ENCODE measurements at places on chromosomes 2 and 18.

GRCh38 chr2:197707316-197708213 is 2.4 kb downstream of the MARS2 start:
- no peak for DNase-seq

DNA sequence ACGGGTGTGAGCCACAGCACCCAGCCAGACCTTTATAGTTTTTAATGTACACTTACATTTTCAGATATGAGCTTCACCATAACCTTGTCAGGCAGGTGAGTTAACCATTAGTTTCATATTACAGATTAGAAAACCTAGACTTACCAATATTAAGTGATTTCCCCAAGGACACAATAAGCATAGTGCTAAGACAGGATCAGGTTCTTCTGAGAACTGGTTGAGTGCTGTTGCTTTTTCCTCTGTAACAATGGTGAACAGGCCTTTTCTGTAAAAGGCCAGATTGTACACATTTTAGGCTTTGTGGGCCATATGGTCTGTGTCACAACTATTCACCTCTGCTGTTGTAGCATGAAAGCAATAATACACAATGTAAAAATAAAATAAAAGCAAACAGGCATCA is 332.0 kb downstream of the PIK3C3 start:
- no peak for DNase-seq

GRCh38 chr2:198441246-198441645 is 636.9 kb downstream of the PLCL1 start:
- no peak for DNase-seq

DNA sequence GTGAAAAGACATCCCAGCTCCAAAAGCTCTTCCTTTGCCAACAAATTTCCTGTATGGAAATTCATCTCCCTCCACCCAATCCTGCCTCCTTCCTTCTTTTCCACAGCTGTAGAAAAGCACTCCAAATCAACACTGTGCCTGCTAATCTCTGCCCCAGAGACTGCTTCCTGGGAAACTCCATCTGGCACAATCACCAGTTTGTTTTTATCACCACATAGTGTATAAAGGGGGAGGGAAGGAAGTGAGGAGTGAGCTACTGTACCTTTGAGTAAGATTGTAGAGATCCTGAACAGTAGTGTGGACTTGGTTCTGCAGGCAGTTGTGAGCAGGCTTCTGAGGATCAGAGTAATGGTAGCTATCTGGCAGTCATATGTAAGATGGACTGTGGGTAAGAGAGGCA is 14.7 kb upstream of the FAM237A start:
- DNase-seq = no peak

- DNase-seq = no peak
Measured at GRCh38 chr2:80022018-80022417, 282.5 kb downstream of the LRRTM1 start.

DNA sequence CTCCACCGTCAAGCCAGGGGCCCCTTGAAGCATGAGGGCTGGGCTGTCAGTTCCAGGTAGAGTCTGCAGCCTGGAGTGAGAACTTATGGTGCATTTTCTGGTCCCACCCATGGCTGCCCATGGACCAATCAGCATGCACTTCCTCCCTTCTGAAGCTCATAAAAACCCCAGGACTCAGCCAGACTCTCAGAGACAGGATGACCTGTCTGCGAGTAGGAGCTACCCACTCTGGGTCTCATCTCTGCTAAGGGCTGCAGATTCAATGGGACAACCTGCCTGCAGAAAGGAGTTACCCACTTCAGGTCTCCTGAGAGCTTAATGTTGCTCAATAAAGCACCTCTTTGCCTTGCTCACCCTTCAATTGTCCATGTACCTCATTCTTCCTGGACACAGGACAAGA is 9.4 kb upstream of the DUSP19 start:
- DNase-seq = no peak

- DNase-seq = no peak
Measured at GRCh38 chr2:71940695-71941094, 207.0 kb downstream of the CYP26B1 start.

- no peak for DNase-seq
Measured at GRCh38 chr2:72800492-72800891, 25.3 kb downstream of the EXOC6B start.

GRCh38 chr18:73719611-73720010 is 428.0 kb downstream of the FBXO15 start:
- no peak for DNase-seq

DNA sequence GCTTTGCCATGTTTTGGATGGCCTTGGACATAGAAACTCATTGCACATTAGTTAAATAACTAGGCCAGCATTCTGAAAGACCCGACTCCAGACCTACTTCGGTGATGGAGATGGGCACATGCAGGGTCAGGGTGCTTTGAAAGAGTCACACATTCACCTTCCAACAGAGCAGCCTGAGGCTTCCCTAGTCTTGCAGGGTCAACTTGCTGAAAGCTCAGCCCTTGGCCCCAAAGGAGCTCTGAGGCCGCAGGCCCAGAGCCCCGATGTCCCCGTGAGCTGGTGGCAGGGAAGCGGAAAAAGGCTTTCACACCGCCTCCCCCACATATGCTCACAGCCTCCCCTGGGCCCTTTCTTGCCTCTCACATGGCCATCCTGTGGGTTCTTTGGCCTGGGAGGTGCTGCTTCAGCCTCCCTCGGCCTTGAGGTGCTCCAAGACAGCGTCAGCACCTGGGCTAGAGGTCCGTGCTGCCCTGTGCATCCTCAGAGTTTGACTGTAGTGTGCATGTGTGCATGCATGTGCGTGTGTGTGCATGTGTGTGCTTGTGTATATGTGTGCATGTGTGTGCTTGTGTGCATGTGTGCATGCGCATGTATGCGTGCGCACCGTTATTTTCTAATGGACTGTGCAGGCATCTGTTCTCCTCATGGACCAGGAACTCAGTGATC is 21.6 kb downstream of the LDLRAD4 start:
- no peak for DNase-seq

GRCh38 chr18:42961298-42961697 is 154.2 kb downstream of the RIT2 start:
- no peak for DNase-seq

DNA sequence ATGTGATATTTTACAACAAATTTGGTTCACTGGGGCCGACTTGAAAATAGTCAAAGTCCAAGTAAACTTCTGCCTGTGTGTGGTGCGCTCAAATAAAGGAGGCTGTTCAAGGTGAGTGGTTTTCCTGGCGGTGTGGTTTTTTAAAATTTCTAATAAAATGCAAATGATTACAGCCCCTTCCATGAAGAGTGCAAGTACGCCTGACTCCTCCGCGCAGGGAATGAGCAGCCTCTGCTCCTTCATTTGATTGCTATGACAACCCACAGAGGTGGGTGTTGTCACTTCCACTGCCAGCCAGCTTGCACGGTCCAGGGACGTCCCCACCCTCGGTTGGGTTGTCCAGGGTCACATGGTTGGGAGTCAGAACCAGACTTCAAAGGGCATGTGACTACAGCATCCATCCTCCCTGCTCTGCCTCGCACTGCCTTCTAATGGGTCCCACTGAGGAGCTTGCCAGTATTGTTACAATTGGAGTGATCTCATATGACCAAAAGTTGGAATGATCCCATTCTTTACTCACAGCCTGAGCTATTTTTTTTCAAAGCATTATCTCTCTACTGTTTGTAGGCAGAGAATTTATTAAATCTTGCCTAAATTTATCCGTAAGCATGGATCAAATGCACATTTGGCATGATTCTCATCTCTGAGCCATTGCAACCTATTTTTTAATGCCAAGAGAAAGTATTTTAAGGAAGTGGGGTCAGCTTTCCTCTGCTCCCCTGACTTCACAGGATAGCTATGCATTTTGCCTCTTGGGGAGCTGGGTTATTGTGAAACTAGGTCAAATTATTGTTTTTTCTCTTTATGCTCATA is 121.3 kb downstream of the AGAP1 start:
- no peak for DNase-seq

GRCh38 chr2:20590704-20591515 is 60.0 kb downstream of the HS1BP3 start:
- no peak for DNase-seq

DNA sequence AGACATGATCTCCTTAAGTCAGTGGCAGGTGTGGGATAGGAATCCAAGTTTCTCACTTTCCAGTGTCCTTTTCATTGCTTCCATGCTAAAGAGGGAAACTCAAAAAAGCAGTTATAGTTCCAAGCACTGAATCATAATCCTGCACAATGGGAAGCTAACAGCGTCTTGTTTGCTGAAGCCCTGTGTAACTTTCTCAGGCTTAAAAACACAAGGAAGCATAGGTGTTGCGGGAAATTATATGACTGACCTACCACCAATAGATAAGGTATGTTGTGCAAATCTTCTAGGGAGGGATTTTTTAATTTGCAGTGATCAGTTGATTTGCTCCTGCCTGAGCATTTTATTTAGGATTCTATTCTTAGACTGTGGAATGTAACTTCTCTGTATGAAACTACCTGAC is 250.9 kb downstream of the MYO3B start:
- no peak for DNase-seq

DNA sequence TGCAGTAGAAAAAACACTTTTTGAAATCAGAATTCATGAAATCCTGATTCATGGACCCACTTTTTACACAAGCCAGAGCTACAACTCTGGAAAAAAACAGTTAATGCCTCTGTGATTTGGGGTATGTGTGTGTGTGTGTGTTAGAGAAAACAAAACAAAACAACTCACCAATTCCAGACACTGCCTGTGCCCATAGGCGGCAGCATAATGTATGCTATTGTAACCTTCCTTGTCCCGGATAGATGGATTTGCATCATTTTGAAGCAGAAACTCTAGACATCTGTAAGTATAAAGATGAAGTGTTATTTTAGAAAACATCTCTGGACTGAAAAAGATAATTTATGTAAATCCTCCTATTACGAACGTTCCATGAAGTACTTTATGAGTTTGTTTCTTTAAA is 152.0 kb upstream of the PGAP1 start:
- no peak for DNase-seq

DNA sequence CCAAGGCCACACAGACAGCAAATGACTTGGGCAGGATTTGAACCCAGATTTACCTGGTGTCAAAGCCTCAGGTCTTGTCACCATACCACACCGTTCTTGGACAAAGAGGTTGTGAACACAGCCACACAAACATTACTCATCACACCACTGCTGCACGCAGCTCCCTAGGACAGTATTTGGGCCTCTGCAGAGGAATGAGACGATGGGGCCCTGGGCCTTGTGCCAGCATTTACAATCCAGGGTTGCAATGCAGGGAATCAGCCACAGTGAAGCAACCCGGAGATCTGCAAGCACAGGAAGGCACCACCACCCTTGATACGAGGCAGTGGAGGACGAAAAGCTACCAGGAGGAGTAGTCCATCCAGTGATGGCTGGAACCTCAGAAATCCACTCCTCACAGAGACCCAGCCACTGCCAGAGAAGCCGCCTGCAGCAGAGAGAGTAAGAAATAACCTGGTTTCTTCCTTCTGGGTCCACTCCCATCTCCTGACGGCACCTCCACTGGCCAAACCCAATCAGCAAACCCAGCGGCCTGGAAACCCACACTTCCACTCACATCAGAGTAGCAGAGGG is 3.7 kb upstream of the MTCL1 start:
- DNase-seq = no peak

DNA sequence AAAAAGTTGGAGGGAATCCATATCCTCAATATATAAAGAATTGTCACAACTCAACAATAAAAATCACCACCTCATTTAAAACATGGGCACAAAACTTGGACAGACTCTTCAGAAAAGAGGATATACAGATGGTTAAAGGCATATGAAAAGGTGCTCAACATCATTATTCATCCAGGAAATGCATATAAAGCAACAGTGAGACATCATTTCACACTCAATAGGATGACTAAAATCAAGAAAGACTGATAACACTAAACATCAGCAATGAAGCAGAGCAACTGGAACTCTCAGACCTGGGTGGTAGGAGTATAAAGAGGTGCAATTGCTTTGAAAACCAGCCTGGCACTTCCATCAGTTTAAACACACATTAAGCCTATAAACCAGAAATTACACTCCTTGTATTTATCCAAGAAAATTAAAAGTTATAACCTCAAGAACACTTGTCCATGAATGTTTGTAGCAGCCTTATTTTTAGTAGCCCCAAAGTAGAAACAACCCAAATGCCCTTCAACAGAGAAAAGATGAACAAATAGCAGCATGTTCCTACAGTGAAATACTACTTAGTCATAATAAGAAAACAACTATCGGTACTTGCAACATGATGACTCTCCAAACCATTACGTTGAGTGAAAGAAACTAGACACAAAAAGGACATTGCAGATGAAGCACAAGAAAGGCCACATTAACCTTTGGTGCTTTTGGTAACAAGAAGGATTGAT is 79.1 kb upstream of the TANC1 start:
- no peak for DNase-seq

DNA sequence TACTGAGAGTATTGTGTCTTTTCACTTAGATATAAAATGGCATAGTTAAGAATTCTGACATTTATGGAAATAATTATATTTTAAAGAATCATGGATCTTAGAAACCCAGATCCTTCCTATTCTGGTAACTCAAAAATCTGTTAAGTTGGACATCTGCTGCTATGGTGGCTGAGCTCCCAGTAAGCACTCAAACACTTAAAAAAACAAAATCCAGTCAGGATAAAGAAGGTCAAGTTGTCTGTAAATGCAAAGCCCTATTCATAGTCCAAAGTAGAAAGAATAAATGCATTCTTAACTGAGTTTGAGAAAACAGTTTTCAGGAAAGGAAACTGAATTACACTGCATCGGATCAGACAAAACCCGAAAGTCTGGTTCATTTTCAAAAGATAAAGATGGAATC is 35.6 kb downstream of the EIF2AK3 start:
- no peak for DNase-seq

GRCh38 chr2:54624591-54625071 is 98.8 kb upstream of the EML6 start:
- no peak for DNase-seq

- no peak for DNase-seq
Measured at GRCh38 chr2:186717320-186718007, 23.6 kb downstream of the FAM171B start.

GRCh38 chr2:55751966-55752365 is 58.3 kb upstream of the PNPT1 start:
- no peak for DNase-seq

DNA sequence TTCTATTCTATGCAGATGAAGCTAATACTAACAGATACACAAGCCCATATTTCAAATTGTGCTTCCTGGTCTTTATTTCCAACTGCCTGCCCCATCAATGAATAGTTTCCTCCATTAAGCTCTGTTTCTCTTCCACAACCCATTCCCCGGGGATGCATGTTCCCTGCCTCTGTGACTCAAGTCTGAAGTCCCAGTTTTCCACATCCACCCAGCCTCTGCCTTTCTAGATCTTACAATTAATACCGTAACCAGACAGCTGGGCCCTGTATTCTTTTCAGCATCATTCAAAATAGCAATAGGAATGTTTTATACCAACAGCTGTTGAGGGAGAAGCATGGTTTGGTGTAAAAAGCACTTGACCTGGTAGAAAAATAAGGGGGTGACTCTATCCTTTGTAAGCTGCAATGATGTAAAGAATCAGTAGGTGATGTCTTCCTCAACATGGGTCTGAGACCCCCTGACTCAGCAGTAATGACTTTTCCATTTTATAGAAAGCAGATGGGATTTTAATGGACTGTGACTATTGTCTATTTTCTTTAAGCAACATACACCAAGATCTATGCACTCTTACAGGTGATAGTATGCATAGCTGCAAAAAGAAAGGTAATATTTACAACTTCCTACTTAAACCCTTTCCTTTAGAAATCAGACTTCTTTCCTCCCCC is 46.1 kb upstream of the DAPL1 start:
- DNase-seq = no peak
